SK-N-MC (cell line): ENCODE measurements at places on chromosomes 1 and 21.

GRCh38 chr1:225137976-225138375, 208.5 kb downstream of the DNAH14 start:
- no peak for DNase-seq

GRCh38 chr21:45592208-45592619, 50.0 kb upstream of the SLC19A1 start:
- DNase-seq, result no peak

GRCh38 chr1:42046761-42047507, 106.3 kb upstream of the GUCA2B start:
- DNase-seq, result no peak

DNA sequence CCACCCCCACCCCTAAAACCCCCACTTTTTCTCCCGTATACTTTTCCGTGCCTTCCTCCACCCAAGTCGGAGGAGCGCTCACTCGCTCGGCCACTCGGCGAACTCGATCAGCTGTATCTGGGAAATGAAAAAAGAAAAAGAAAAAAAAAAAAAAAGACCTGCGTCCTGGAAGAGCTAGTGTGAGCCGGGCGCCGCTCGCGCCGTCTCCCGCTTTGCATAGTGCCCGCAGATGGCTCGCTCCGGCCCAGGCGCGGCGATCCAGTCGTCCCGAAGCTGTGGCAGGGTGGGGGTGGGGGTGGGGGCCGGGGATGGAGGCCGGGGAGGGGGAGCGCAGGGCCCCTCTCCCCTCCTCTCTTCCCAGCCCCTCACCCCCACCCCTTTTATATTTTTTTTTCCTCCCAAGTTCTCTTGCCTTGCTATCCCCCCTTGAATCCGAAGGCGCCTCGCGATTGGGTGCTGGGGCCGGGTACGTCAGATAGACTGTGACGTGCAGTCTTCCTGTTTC, 299 bp upstream of the PROX1 start:
- DNase-seq, result no peak

DNA sequence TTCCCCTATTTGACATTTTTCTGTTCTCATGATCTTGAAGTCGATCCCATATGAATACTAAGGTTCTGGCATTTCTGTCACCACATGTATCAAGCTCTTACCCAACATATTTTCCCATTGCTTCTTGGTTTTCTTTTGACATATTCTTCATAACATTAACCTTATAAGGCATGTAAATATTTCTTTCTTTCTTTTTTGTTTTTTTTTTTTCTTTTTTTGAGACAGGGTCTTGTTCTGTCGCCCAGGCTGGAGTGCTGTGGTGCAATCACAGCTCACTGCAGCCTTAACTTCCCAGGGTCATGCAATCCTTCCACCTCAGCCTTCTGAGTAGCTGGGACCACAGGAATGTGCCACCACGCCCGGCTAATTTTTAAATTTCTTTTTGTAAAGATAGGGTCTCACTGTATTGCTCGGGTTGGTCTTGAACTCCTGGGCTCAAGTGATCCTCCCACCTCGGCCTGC, 33.1 kb upstream of the ERRFI1 start:
- no peak for DNase-seq

GRCh38 chr1:85584923-85585322, 4.4 kb downstream of the CCN1 start:
- DNase-seq, result no peak

GRCh38 chr1:203512517-203512847, 18.5 kb downstream of the OPTC start:
- no peak for DNase-seq

DNA sequence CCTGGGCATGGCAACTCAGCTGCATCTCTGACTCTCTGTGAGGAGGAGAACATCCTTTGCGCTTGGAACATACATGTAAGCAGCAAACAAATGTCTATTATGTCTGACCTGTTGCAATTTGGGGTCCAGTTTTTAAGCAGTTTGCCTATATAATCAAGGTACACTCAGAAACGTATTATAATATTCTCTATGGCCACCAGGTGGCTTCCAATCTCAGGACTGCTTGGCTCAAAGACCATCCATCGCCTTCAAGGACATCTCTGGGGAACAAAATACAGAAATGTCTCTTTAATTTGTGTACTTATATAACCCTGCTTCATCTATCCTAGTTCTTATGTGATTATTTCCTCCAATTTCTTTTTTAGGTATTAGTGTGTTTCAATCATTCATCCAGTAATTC, 227.2 kb downstream of the OLFM3 start:
- DNase-seq, result no peak

DNA sequence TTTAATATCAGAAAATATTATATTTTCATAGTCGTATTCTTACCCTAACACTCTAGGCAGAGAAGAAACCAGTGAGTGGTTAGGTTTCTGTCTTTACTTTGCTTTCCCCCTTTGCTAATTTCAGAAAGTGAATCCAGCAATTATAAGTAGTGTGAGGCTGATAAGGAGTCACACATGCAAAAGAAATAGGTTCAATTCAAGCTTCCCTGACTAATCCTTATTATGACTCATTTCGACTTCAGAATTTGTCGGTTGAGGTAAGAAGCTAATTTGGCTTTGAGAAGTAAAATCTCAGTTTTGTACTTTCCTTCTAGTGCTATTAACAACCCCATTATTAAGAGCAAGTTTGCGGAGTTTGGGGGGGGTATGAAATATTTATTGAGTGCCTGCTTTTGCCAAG, 22.4 kb downstream of the ESRRG start:
- no peak for DNase-seq

GRCh38 chr1:116407033-116407432, 34.0 kb downstream of the ATP1A1 start:
- no peak for DNase-seq

GRCh38 chr1:107460035-107460434, 319.2 kb downstream of the NTNG1 start:
- no peak for DNase-seq

GRCh38 chr1:11062965-11063401, 3.2 kb upstream of the SRM start:
- DNase-seq, result no peak

DNA sequence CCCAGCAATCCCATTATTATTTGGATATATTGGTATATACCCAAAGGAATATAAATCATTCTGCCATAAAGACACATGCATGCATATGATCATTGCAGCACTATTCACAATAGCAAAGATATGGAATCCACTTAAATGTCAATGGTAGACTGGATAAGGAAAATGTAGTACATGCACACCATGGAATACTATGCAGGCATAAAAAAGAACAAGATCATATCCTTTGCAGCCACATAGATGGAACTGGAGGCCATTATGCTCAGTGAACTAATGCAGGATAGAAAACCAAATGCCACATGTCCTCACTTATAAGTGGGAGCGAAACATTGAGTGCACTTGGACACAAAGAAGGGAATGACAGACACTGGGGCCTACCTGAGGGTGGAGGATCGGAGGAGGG, 24.6 kb downstream of the KAZN start:
- no peak for DNase-seq

GRCh38 chr1:200405264-200405663, 4.6 kb downstream of the ZNF281 start:
- no peak for DNase-seq

- no peak for DNase-seq
Observed at GRCh38 chr1:85295006-85295431, 18.6 kb upstream of the BCL10 start.
